ENCODE measurements at places on chromosomes 13 and 19. TPM values are rescaled to one million over a fixed set of nuclear protein-coding genes. Genes with fewer than 3 reads are reported as not detected.

DNA sequence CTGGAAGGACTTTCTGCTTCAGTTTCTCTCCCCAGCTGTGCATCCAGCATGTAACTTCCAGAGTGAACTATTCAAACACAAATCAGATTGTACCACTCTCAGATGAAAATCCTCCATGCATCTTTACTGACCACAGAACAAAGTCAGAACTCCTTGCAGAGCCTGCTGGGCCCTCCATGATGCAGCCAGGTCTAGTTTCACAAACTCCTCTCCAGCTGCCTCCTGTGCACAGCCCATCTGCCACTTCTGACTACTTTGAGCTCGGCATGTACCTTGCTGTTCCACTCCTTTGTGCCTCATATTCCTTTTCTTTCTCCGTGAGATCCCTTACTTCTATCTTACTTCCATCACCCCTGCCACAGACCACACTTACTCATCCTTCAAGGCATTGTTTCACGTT is 31.4 kb downstream of the NALCN start:
- H3K36me3 ChIP-seq = no peaks in the 10 kb centered on the region
- no peak overlapping the region for H3K4me3 ChIP-seq
- no peak for DNase-seq
- H3K27me3 ChIP-seq = no peaks in the 10 kb centered on the region

GRCh38 chr19:17497149-17497798 is 14.2 kb upstream of the PGLS start:
- no peaks in the 10 kb centered on the region for H3K27me3 ChIP-seq
- no peaks in the 10 kb centered on the region for H3K4me1 ChIP-seq
- H3K27ac ChIP-seq = no peak overlapping the region
- H3K36me3 ChIP-seq = no peaks in the 10 kb centered on the region
- no peak for DNase-seq
- H3K4me3 ChIP-seq = no peak overlapping the region

GRCh38 chr19:12205296-12205695 is 42.4 kb downstream of the ZNF136 start:
- H3K27ac ChIP-seq = no peak overlapping the region
- H3K27me3 ChIP-seq = no peaks in the 10 kb centered on the region
- H3K4me3 ChIP-seq = no peak overlapping the region
- H3K36me3 ChIP-seq = peaks cover 9% of the 10 kb centered on the region
- DNase-seq = no peak

- no peak for DNase-seq
- H3K4me1 ChIP-seq = no peaks in the 10 kb centered on the region
- H3K36me3 ChIP-seq = no peaks in the 10 kb centered on the region
- no peaks in the 10 kb centered on the region for H3K27me3 ChIP-seq
- no peak overlapping the region for H3K4me3 ChIP-seq
Observed at GRCh38 chr19:18053576-18054219, 33.0 kb downstream of the IL12RB1 start.

GRCh38 chr19:16281743-16282142 is 42.9 kb upstream of the KLF2 start:
- peaks cover 8% of the 10 kb centered on the region for H3K4me1 ChIP-seq
- H3K36me3 ChIP-seq = no peaks in the 10 kb centered on the region
- no peak overlapping the region for H3K27ac ChIP-seq
- no peaks in the 10 kb centered on the region for H3K27me3 ChIP-seq
- no peak for DNase-seq
- H3K4me3 ChIP-seq = no peak overlapping the region

GGACT gene
- 1.3 TPM for total RNA-seq

CERS1 gene
- 7.6 TPM for total RNA-seq

DNA sequence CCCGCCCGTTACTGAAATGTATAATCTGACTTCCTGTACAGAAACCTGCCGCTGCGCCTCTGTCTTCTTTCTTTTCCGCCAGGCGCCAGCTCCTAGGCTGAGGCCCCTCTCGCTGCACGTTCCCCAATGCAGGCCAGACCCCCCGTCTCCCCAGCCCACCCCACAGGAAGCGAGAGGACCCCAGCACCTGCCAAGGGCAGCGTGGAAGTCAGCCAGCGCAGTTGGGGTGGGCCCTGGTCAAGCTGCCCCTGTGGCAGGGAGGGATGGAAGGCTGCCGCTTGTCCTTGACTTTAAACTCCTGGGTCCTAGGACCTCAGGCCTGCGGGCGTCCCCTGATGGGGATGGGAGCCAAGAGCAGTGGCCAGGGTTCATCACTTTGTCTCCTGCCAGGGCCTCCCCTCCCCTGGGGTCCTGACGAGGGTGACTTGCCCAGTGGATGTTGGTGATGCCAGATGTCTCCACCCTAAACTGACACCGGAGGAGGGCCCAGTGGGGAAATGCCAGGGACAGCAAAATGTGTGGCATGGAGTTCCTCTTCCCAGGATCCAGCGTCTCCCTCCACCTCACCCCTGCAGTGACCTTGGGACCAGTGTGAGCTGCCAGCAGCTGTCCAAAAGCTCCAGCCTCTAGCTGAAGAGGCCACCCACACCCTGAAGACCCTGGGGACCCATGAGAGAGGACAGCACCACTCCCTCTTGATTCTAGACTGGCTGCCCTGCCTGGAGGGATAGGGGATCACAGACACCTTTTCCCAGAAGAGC is 8.5 kb upstream of the MARCHF2 start:
- H3K27me3 ChIP-seq = no peaks in the 10 kb centered on the region
- no peaks in the 10 kb centered on the region for H3K4me1 ChIP-seq
- H3K27ac ChIP-seq = no peak overlapping the region
- DNase-seq = no peak
- no peaks in the 10 kb centered on the region for H3K36me3 ChIP-seq
- H3K4me3 ChIP-seq = no peak overlapping the region

ZNF835 gene
- total RNA-seq = not detected

TEAD2 gene
- 193 TPM for total RNA-seq

FFAR1 gene
- total RNA-seq = not detected

- no peaks in the 10 kb centered on the region for H3K27me3 ChIP-seq
- H3K4me1 ChIP-seq = peaks cover 9% of the 10 kb centered on the region
- H3K36me3 ChIP-seq = no peaks in the 10 kb centered on the region
- no peak overlapping the region for H3K4me3 ChIP-seq
- no peak overlapping the region for H3K27ac ChIP-seq
Observed at GRCh38 chr13:111363591-111363990, 43.1 kb downstream of the TEX29 start.

- no peak overlapping the region for H3K4me3 ChIP-seq
- no peak overlapping the region for H3K27ac ChIP-seq
- no peaks in the 10 kb centered on the region for H3K27me3 ChIP-seq
- no peaks in the 10 kb centered on the region for H3K4me1 ChIP-seq
- no peaks in the 10 kb centered on the region for H3K36me3 ChIP-seq
Observed at GRCh38 chr19:30333291-30334065, 38.7 kb upstream of the ZNF536 start.

PTH2 gene
- not detected for total RNA-seq

GATAD2A gene
- total RNA-seq = 37.9 TPM

DNA sequence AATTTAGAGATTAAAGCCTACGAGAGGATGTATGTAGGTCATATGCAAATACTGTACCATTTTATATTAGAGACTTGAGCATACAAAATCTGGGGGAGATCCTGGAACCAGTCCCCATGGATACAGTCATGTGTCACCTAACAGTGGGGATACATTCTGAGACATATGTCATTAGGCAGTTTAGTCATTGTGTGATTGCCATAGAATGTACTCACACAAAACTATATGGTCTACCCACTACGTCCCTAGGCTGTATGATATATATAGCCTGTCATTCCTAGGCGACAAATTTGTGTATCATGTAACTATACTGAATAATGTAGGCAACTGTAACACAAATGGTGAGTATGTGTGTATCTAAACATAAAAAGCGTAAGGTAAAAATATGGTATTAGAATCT is 62.8 kb downstream of the WDFY2 start:
- DNase-seq = no peak
- H3K27me3 ChIP-seq = no peaks in the 10 kb centered on the region
- H3K4me1 ChIP-seq = peaks cover 34% of the 10 kb centered on the region
- no peaks in the 10 kb centered on the region for H3K36me3 ChIP-seq

GRCh38 chr19:57719424-57719823 is 8.0 kb downstream of the ZNF671 start:
- no peak overlapping the region for H3K27ac ChIP-seq
- H3K27me3 ChIP-seq = no peaks in the 10 kb centered on the region
- DNase-seq = no peak
- H3K36me3 ChIP-seq = peaks cover 8% of the 10 kb centered on the region

C1QTNF9B gene
- not detected for total RNA-seq

- H3K27me3 ChIP-seq = no peaks in the 10 kb centered on the region
- no peaks in the 10 kb centered on the region for H3K4me1 ChIP-seq
- no peak overlapping the region for H3K27ac ChIP-seq
- H3K4me3 ChIP-seq = no peak overlapping the region
- DNase-seq = peak; percentile 79
Observed at GRCh38 chr19:11203194-11204075, 6.1 kb upstream of the KANK2 start.

APOE gene
- 195 TPM for total RNA-seq

DNA sequence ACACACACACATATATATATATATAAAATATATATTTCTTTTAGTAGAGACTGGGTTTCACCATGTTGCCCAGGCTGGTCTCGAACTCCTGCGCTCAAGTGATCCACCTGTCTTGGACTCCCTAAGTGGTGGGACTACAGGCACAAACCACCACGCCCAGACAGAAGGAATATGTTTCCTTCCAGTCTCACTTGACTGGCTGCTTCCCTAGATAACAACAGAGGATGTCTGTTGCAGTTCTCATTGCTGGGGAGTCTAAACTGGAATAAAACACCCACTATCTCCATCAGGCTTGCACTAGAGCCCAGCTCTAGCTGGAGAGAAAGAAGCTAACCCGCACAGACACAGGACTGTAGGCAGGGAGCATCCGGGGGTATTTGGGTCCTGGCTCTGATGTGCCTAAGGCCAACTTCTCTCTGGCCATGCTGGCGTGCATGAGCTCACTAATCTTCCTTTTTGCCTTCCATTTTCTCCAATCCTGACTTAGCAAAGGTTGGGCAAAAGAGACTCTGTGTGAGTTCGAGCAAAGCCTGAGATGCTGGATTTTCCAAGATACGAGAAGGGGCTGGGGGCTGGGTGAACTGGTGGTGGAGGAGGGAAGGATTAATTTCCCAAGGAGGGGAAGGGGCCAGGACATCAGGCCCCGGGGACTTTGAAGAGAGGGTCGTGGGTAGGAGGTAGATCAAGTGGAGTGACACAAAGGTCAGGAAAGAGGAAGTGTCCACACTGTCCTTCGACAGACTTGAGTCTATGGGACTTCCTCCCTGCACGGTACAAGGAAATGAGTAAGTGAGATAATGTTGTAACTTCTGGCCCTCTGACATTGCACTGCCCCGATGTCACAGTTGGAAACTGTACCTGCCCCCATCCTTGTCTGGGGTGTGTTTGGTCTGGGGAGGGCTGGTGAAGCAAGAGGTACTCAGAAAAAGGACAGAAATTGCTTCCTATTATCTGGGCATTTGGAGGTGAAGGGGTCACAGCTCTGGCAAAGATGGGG is 22.5 kb upstream of the ALOX5AP start:
- no peak overlapping the region for H3K4me3 ChIP-seq
- DNase-seq = no peak
- no peaks in the 10 kb centered on the region for H3K4me1 ChIP-seq
- no peak overlapping the region for H3K27ac ChIP-seq
- H3K36me3 ChIP-seq = no peaks in the 10 kb centered on the region
- H3K27me3 ChIP-seq = no peaks in the 10 kb centered on the region

GRCh38 chr13:99980201-99980823 is 1.3 kb upstream of the ZIC2 start:
- peak overlapping the region; percentile 76 for H3K4me3 ChIP-seq
- peak; percentile 96 for DNase-seq
- peaks cover 20% of the 10 kb centered on the region for H3K4me1 ChIP-seq
- H3K36me3 ChIP-seq = peaks cover 21% of the 10 kb centered on the region
- peaks cover 36% of the 10 kb centered on the region for H3K27me3 ChIP-seq

GRCh38 chr19:19417046-19417445 is 11.6 kb downstream of the GATAD2A start:
- H3K36me3 ChIP-seq = no peaks in the 10 kb centered on the region
- no peak overlapping the region for H3K27ac ChIP-seq
- peaks cover 11% of the 10 kb centered on the region for H3K4me1 ChIP-seq
- no peaks in the 10 kb centered on the region for H3K27me3 ChIP-seq
- no peak overlapping the region for H3K4me3 ChIP-seq
- no peak for DNase-seq

GRCh38 chr19:48489608-48490216 is 20.5 kb downstream of the CYTH2 start:
- DNase-seq = peak; percentile 85
- no peak overlapping the region for H3K4me3 ChIP-seq
- H3K4me1 ChIP-seq = peaks cover 14% of the 10 kb centered on the region
- H3K27ac ChIP-seq = no peak overlapping the region
- peaks cover 23% of the 10 kb centered on the region for H3K27me3 ChIP-seq

GRCh38 chr19:49442771-49443365 is 1.5 kb upstream of the SLC17A7 start:
- H3K4me1 ChIP-seq = peaks cover 8% of the 10 kb centered on the region
- H3K27ac ChIP-seq = no peak overlapping the region
- peak overlapping the region; percentile 59 for H3K4me3 ChIP-seq
- peak; percentile 99 for DNase-seq
- H3K36me3 ChIP-seq = no peaks in the 10 kb centered on the region

GRCh38 chr19:1865172-1866010 is 2.0 kb upstream of the KLF16 start:
- H3K4me3 ChIP-seq = peak overlapping the region; percentile 69
- H3K27me3 ChIP-seq = peaks cover 25% of the 10 kb centered on the region
- H3K4me1 ChIP-seq = peaks cover 15% of the 10 kb centered on the region

- H3K27me3 ChIP-seq = no peaks in the 10 kb centered on the region
- no peak overlapping the region for H3K27ac ChIP-seq
- no peak overlapping the region for H3K4me3 ChIP-seq
- no peak for DNase-seq
- H3K36me3 ChIP-seq = no peaks in the 10 kb centered on the region
Observed at GRCh38 chr13:99174533-99175100, 26.0 kb upstream of the UBAC2 start.

CGB1 gene
- not detected for total RNA-seq

GRCh38 chr13:107574517-107575210 is 640.7 kb downstream of the LIG4 start:
- no peak overlapping the region for H3K4me3 ChIP-seq
- no peaks in the 10 kb centered on the region for H3K4me1 ChIP-seq
- DNase-seq = no peak

GRCh38 chr13:73943137-73943964 is 190.9 kb downstream of the KLF12 start:
- no peak for DNase-seq
- peaks cover 29% of the 10 kb centered on the region for H3K4me1 ChIP-seq
- no peak overlapping the region for H3K4me3 ChIP-seq
- no peaks in the 10 kb centered on the region for H3K27me3 ChIP-seq

ZNF497 gene
- 3.7 TPM for total RNA-seq

All from neural progenitor cell (in vitro differentiated cells).